ENCODE measurements at places on chromosomes 5 and 9.

DNA sequence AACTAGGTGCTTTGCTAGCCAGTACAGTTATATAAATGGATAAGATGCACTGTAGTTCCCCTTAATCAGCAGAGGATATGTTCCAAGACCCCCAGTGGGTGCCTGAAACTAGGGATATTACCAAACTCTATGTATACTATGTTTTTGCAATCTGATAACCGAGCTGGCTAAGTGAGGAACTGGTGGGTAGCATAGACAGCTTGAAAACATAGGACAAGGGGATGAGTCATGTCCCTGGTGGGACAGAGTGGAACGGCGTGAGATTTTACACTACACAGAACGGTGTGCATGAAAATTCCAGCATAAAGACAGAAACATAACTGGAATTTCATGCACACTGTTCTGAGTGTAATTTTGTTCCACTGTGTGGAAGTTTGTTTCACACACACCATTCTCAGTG lies 86.9 kb downstream of the BASP1 start:
- no peak for DNase-seq

DNA sequence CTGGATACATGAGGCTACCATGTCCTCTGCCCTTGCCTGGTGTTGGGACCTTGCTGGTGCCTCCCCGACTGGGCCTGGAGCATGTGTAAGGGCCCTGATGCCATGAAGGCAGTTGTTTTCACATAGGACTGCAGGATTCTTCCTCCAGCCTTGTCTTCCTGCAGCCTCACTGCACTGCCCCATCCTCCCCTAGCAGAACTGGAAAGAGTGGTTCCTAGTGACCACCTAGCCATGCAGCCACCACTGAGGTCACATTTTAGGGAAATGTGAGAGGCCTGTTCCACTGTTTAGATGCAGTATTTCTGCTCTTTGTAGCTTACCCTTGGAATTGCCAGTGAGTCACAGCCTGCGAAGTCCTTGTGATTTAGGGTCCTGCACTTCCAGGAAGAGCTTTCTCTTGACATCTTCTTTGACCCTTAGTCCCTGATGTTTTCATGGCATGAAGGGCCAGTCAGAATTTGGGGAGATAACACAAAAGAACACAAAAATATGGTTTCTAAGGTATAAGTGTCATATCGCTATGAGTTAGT lies 24.2 kb upstream of the TNFAIP8 start:
- DNase-seq: no peak

DNA sequence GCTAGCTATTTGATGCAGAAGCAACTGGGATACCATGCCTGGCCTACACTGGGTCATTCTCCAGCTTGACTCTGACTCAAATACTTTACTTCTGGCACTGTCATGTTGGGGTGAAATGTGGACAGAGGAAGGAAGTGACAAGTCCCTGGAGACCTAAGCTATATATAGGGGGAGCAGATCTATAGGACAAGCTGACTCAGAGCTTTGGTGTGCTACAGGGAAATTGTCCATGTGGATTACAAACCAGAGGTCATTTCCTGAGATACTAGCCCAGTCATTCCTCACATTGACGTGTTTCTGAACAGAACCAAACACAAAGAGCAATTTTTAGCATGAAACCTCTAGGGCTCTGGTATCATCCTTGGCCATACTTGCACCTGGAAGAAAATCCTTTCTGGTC lies 531.6 kb upstream of the CLINT1 start:
- no peak for DNase-seq

DNA sequence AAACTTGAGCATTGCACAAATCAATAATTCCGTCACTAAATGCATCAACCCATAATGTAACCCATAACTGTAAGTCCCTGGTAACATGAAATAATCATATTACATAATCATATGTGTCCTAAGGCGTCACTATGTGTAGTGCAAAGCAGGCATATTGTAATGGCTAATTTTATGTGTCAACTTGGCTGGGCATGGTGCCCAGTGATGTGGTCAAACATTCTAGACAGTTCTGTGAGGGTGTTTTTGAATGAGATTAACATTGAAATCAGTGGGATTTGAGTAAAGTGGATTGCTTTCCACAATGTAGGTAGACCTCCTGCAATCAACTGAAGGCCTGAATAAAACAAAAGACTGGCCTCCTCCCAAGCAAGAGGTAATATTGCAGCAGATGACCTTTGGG lies 794.4 kb upstream of the ACO1 start:
- DNase-seq: no peak

DNA sequence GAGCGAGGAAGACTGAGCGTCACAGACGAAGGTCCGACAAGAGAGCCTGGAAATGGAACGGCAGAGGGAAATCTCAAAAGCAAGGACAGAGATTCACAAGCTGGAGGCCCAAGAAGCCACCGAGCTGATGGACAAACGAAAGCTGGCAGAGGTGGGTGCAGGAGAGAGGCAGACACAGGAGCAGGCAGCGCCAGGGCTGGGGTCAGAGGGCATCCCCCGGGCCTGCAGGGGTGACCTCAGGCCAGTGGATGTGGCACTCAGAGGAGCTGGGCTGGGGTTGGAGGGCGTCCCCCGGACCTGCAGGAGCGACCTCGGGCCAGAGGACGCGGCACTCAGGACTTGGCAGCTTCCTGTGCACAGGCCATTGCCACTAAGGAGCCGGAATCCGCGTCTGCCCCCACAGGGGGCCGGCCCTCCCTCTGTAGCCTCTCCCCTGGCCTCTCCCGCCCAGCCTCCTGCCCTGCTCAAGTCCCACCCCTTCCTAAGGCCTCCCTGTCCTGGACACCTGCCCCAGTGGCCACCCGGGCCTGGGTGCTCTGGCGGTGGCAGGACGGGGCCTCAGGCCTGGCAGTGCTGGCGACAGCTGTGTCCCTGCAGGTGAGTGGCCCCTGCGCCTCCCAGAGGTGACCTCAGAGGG lies 40.4 kb downstream of the EXD3 start:
- no peak for DNase-seq

- DNase-seq: no peak
Measured at GRCh38 chr9:126818482-126818881, 13.6 kb downstream of the ZBTB43 start.

DNA sequence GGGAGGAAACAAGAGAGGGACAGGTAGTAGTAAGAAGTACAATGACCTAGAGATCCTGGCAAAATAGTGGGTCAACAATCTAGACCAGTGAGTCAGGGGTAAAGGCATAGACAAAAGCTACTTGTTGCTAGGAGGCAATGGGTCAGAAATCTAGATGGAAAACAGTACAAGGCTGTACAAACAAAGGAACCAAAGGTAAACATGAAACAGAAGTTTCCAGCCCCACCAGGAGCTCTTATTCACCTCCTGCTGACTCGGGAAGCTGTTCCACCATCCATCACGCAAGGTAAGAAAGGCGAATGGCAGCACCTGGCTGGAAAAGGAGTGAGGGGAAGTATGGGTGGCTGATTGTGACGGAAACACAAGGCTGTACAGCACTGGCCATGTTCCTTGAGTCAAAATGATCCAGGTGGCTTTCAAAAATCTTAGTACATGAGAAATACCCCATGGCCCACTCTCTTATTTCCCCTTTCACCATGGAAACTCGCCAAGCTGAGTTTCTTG lies 70.5 kb upstream of the RAI14 start:
- DNase-seq: no peak

- no peak for DNase-seq
Measured at GRCh38 chr5:2075365-2075764, 192.6 kb upstream of the IRX4 start.

GRCh38 chr5:112117551-112117950 lies 301.5 kb downstream of the EPB41L4A start:
- DNase-seq: no peak

DNA sequence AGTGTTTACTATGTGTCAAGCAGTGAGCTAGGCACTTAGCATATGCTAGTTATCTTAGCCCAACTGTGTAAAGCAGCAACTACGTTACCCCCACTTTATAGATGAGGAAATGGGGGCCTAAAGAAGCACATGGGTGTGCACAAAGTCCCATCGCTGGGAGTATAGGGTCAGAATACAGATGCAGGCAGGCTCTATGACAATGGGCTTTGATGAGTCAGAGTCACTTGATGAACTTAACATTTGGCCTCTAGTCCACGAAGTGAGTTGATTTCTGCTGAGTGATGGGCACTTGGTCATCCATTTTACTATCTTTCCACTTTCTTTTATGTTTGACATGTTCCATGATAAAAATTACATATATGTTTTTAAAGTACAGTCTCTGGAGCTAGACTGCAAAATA lies 204.3 kb downstream of the TRIM32 start:
- no peak for DNase-seq

GRCh38 chr5:150440948-150441812 lies 8.4 kb downstream of the RPS14 start:
- DNase-seq: no peak

DNA sequence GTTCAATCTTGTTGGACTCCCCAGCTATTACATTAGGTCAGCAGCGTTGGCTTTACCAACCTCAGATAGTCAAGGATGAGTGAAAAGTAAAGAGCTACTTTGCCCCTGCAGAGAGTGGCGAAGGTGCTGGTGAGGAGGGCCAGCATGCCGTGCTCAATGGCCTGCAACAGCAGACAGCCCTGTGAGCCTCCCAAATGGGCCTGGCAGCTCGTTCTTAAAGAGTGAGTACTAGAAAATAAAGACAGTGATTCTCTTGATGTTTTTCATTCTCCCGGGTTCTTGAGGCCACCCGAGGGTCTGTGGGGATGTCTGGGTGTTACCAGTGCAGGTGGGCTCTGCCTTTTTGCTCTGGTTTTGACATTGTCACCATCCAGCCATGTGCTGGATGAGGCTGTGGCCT lies 16.2 kb downstream of the GADD45G start:
- DNase-seq: no peak

DNA sequence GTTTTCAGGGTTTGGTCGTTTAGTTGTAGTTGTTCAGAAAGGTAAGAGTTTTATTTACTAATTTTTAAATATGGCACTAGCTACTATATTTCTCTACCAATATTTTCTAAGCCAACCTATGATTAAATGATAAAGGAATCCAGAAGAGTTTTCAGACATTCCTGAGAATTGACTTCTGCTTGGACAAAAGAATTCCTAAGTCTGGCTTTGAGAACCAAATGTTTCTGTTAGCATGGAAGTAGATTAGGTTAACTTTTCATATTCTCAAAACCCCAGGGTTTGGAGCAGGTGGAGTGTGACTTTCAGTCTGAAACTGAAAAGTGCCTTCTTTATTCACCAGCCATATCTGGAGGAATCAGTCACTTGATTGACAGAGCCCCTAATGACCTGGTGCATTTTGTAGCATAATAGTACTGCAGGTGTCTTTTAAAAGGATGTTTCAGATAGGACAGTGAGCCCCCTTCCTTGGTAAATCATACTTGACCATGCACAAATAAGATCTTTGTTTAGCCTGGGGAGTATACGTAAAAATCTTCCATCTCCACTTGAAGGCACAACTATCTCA lies 457.0 kb upstream of the ZNF462 start:
- DNase-seq: no peak

- DNase-seq: no peak
Measured at GRCh38 chr9:36942891-36943290, 91.2 kb downstream of the PAX5 start.

- DNase-seq: no peak
Measured at GRCh38 chr5:62260513-62260912, 45.5 kb upstream of the KIF2A start.

DNA sequence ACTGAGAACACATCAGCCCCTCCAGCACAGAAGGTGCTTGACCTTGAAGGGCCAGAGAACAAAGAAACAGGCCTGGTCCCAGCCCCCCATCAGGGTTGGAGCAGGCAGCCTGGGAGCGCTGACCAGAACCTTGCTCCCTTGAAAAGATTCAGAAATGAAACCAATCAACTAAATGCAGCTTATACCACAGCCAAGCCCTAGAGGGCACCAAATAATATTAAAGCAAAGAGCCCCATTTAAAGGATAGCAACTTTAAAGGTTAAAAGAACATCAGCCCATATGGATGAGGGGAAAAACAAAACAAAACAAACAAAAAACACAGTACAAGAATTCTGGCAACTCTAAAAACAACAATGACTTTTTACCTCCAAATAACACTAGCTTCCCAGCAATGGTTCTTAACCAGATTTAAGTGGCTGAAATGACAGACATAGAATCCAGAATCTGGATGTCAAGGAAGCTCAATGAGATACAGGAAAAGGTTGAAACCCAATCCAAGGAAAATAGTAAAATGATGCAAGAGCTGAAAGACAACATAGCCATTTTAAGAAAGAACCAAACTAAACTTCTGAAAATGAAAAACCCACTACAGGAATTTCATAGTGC lies 471.9 kb downstream of the MTRR start:
- no peak for DNase-seq
